ENCODE measurements at places on chromosomes 7 and 10.

DNA sequence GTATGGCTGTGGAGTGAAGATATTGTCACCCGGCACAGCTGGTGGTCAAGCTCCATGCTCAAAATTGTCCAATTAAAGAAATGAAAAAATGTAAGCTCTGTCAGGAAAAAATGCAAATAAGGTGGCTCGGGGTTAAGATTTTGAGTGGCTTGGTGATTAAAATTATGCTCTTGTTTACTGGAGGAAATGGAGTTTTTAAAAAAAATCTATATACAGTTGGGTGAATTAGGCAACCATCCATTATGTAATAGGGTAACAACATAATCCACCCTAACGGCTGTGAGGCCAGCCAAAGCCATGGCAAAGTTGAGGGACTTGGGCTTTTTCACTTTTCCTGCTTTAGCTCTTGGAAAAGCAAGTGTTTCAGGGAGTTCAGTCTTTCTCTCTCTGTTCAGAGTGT lies 260.8 kb upstream of the HABP2 start:
- no peak for DNase-seq

GRCh38 chr7:29454899-29455451 lies 108.7 kb upstream of the PRR15 start:
- no peak for DNase-seq

DNA sequence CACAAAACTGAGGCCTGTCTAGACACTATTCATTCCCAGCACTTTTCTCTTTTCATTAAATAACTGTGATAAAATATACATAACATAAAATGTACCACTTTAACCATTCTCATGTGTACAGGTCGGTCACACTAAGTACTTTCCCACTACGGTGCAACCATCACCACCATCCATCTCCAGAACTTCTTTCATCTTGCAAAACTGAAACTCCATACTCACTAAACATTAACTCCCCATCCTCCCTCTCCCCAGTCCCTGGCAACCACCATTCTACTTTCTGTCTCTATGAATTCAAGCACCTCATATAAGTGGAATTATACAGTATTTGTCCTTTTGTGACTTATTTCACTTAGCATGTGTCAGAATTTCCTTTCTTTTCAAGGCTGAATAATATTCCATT lies 53.0 kb downstream of the ARHGAP12 start:
- DNase-seq = no peak

DNA sequence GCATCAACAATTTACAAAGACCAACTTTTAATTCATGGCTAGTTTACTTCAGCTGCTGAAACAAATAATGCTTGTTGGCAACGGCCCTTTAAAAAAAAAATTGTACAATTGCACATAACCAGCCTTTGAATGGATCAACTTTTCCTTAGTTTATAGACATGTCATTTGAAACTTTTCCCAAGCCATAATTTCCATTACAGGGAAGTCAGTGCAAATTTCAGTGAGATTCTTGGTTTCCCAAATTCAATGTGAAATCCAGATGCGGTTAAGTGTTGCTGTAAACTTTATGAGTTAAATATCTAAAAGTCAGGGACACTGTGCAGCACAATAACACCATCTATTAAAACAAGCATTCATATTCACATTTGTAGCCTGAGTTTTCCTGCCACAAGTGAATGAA lies 182.2 kb downstream of the JAZF1 start:
- DNase-seq = no peak

- DNase-seq = no peak
Measured at GRCh38 chr7:116582164-116582732, 57.4 kb downstream of the CAV1 start.

Measured in right lung (tissue), 10 donors.